Effector memory CD4-positive, alpha-beta T cell (primary cell): ENCODE measurements at places on chromosomes 12 and 14.

DNA sequence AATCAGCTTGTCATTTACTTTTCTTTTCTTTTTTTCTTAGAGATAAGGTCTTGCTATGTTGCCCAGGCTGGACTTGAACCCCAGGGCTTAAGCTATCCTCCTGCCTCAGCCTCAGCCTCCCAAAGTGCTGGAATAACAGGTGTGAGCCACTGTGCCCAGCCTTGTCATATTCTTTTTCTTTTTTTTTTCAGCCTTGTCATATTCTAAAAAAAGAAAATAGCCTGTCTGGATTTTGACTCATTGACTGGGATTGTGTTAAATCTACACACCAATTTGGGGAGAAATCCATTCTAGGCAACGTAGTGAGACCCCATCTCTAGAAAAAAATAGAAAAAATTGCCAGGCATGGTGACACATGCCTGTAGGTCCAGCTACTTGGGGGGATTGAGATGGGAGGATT lies 24.1 kb downstream of the ATP5MC2 start:
- DNase-seq, result no peak

DNA sequence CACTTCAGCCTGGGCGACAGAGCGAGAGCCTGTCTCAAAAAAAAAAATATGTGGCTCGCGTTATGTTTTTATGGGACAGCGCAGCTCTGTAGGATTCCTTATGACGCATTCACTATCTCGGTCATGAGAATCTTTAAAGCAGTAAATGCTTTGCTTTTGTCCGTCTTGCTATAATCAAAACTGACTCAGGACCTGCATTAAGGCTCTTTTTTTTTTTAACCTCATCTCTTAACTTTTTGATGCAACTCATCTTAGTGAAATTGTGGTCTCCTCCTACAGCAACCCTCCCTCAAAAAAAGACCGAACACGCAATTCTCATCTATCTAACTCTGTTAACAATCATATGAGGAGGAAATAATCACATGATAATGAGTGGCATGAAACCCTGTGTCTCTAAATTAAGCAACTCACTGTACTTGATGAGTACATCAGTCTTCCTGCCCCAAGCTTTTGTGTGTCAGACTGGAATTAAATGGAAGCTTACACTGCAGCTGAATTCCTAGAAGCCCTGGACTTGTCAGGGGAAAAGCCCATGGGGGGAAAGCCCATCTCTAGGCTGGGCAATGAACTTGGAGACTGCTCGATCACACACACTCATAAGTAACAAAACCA lies 4.3 kb downstream of the P2RX4 start:
- DNase-seq, result no peak

GRCh38 chr12:84435682-84436081 lies 476.9 kb downstream of the SLC6A15 start:
- DNase-seq, result no peak

DNA sequence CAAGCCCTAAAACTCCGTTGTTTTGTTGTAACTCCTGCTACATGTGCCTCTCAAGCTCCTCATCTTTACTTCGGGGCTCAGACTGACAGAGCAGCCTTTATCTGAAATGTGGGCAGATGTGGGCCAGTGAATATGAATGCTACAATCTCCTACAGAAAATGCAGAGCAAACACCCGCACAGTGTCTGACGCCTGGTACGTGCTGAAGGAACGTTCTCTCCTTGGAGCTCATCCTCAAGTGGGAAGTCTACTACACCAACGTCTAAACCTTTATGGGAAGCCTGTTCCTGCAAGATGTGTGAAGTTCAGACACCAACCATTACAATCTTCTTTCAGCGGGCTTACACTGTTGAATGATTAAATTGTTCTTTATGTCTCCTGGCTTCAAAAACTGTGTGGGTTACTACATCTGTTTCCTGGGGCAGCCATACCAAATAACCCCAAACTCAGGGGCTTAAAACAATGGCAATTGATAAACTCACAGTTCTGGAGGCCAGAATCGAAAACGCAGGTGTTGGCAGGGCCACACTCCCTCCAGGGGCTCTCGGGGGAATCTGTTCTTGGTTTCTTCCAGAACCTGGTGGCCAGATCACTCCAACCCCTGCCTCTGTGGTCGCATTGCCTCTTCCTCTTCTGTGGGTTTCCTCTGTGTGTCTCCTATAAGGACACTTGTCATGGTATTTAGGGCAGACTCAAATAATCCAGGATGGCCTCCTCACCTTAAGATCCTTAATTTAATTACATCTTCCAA lies 179.7 kb upstream of the PLXNC1 start:
- DNase-seq, result no peak

- DNase-seq, result peak; percentile 34
These were observed 63.1 kb downstream of the ARL6IP4 start for GRCh38 chr12:123043536-123044001.

GRCh38 chr12:53381731-53382630 lies 2.0 kb downstream of the SP1 start:
- peak; percentile 26 for DNase-seq

DNA sequence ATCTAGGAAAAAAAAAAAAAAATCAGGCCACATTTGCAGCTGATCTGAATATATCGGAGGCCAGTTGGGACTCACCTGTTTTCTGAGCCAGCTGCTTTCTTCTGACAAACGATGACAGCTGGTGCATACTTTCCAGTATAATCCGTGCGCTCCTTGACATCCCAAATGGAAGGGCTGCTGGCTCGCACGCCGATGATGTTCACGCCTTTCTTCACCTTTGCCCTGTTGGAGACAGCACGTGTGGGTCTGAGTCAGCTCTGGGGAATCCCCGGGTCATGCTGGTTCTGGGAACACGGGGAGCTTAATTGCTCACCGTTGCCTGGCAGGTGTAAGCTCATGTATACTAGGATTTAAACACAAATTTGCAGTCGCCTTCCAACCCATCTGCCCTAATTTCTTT lies 372.8 kb downstream of the TMEM132D start:
- DNase-seq, result no peak

GRCh38 chr12:53221203-53222080 lies 10.6 kb downstream of the RARG start:
- DNase-seq, result peak; percentile 33

DNA sequence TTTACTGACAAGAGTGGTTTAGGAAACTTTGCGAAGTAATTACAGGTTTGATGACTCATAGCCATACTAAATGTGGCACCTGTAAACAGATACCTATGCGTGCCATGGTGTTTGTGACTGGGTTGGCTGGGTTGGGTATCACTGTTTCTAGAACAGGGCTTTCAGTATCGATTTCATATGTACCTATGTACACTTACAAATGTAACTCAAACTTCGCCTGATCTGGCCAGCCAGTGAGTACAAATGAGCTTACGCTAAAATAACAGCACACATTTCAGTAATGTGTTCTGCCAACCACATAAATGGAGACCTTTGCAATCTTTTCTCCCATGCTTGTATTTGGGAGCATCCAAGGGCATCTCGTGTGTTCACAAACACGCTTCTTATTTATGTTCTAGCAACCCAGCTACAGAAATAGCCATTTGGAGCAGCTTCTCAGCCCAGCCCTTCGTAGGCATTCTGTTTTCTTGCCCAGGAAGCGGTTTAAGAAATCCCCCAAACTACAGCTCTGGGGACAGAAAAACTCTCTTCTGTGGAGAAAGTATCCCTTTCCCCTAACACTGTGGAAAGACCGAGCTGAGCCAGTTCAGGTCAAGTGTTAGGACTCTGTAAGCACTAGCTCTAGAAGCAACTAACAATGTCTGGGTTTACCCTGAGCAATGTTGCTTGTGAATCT lies 42.3 kb upstream of the MDM1 start:
- peak; percentile 25 for DNase-seq

- DNase-seq, result no peak
These were observed 266.8 kb upstream of the MIS18BP1 start for GRCh38 chr14:45519766-45520165.

DNA sequence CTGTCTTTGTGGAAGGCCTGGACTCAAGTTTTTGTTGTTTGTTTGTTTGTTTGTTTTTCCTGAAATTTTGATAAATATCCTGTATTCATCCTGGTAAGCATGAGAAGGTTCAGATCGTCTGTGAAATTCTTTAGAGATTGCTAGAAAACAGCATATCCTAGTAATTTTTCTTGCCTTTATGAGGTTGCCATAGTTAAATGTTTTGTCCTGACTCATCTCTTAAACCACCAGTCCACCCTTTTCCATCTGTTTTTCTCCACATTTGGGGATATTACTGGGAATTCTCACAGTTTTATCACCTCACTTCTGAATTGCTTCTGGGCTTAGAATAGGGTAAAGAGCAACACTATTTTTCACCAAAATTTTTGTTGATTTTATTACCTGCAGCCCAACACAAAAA lies 248.3 kb downstream of the FBXL14 start:
- DNase-seq, result no peak

DNA sequence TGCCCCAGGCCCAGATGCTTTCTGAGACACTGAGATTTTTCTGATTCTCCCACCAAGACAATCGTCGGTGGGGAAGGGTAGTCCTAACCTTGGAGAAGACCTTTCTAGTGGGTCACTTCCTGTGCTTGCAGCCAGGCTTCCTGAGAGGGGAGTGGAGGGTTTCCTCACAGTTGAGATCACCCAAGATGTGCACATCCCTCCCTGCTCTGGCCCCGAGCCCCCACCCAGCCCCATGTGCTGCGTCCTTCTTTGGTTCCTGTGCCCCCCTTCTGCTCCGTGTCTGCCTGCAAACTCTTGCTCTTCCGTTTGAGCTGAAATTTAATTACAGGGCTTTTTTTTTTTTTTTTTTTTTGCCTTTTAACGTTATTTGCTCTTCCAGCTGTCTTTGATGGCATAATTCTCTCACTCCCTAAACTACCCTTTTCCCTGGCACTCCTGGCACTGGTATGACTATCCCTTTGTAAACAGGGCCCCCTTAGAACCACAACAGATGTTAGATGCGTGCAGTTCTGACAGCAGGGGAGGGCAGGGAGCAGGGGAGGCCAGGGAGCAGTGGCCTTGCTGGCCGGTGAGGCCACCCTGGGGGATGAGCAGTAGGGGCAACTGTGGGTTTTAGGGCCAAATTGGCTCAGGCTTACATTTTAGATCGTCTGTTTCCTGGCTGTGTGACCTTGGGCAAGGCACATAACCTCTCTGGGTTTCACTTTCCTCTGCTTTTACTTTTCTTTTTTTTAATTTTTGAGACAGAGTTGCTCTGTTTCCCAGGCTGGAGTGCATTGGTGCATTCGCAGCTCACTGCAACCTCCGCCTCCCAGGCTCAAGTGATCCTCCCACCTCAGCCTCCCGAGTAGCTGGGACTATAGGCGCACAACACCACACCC lies 144.5 kb downstream of the PHETA1 start:
- DNase-seq, result no peak

DNA sequence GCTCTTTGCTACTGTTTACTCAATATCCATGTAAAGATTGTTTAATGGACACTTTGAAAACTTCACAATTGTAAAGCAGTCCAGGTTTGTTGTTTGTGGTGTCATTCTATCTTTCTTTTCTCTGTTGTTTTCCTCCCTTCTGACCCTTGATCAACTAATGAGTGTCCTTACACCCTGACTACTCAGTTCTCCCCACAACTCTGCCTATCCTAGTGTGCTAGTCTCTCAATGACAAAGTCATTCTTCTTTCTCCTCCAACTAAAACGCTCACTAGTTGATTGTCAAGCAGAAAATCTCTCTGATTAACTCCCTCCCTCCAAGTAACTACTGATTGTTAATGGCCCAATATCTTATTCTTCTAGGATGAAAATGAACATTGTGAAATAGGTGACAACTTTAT lies 148.5 kb upstream of the FBXO33 start:
- no peak for DNase-seq

GRCh38 chr14:69270795-69271708 lies 11.1 kb downstream of the GALNT16 start:
- no peak for DNase-seq

DNA sequence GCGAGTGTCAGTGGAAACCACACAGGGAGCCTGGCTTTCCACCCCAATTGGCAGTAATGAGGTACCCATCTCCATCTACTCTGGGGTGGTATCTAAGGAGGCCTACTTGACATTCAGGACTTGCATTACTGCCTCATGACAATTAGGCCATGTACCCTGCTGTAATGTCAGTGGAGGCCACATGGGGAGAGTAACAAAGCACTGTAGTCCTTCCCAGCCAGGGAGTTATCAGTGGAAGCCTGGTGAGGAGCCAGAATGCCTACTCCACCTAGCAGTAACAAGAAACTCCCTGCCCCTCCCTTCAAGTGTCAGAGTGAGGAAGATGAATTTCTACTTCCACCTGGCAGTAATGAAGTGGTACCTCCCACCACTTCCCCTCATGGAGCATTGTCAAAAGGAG lies 12.5 kb downstream of the TIMM9 start:
- no peak for DNase-seq
